Activated gamma-delta T cell treated with anti-CD3 and anti-CD28 coated beads, Interleukin-2, amount 50 U/mL, for 16 hours (primary cell): ENCODE measurements at places on chromosomes 11 and 22.

DNA sequence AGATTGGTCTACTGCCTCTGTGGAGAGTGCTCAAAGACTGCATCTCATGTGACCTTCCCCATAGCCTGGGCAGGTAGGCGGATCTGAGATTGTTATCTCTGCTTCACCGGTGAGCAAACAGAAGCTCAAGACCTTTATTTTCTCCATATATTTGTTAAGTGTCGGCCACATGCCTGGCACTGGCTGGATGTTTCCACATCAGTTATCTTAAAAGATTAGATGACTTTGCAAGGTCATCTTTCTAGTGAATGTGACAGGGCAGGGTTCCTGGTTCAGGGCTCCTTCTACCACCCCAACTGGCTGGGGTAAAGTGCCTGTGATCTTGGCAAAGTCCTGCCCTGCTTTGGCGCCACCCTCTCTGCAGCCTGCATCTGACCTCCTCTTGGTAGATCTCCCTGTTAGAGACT, 125.0 kb downstream of the CCDC81 start:
- DNase-seq: no peak

DNA sequence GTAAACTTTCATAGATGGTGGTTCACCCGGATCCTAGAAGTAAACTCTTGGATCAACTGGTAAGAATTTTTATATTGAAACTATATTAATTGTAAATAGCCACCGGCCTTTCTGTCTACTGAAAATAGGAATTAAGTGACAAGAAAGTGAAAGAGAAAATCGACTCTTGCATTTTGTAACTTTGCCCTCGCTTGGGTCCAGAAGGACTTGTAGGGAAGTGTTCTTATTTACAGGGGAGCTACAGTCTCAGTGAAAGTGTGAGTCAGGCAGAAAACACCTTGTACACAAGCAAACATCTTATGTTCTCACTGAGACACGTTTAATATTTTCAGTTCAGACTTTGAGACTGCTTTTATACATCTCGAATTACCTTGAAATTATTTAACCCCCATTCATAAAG, 238.9 kb downstream of the BLID start:
- no peak for DNase-seq

GRCh38 chr11:98107736-98108135, 913.0 kb upstream of the CNTN5 start:
- no peak for DNase-seq

DNA sequence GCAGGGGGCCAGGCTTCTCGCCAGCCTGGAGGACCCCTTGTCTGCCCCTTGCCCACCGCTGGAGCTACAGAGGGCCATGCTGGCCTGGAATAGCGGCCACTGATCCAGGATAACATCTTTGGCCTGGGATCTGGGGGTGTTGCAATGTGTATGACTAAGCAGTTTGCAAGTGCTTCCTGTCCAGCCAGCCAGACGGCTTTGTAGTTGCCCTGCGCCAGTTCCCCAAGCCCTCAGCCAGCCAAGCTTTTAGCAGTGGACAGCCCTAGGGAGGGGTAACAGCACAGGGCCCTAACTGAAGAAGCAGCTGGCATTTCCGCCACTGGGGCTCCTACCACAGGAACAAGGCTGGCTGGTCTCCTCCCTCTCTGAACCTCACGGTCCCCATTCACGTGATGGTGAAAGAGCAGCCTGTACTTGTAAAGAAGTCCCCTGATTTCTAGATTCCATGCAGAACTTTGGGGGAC, 32.1 kb downstream of the UQCR10 start:
- no peak for DNase-seq

- DNase-seq: no peak
Measured at GRCh38 chr11:81219661-81220060, 1514.0 kb downstream of the FAM181B start.

- DNase-seq: no peak
Measured at GRCh38 chr11:119000906-119001305, 3.0 kb downstream of the CENATAC start.

DNA sequence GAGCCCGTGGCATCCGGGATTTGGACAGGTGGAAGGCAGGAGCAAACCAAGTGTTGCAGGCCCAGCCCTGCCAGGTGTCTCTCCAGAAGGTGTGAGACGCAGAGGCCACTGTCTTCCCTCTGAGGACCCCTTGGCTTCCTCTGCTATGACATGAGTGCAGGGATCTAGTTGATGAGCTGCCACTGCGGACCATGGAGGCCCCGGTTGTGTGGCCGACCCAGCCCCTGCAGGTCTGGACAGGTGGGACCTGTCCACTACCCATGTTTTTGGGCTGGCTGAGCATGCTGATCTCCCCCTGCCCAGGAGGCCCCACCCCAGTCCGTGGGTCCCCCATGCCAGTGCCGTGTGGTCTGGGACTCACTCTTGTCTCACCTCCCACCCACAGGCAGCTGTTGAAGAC, 22.9 kb downstream of the PRR5 start:
- no peak for DNase-seq

- DNase-seq: no peak
Measured at GRCh38 chr11:26332572-26332915, 614 bp downstream of the ANO3 start.

DNA sequence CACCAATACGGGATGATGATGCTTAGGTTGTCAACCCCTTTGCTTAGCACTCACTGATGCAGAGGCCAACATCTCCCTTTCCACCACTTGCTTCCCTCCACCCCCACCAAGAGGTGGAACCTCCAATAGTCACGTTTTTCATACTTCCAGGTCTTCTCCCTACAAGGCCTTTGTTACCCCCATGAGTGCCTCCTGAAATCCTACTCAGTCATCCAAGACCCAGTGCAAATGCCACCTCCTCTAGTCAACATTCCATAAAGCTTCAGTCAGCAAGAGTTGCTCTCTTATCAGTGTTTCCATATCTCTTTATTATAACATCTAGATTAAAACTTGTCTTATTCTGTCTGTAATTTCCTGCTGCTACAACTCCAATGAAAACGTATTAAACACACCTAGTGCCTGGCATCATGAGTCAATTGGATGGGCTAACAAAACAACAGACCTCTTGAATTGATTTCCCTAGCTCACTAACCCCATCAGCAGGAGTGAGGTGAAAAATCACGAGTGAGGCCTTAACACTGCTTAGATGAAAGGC, 370.7 kb upstream of the CCDC90B start:
- no peak for DNase-seq

DNA sequence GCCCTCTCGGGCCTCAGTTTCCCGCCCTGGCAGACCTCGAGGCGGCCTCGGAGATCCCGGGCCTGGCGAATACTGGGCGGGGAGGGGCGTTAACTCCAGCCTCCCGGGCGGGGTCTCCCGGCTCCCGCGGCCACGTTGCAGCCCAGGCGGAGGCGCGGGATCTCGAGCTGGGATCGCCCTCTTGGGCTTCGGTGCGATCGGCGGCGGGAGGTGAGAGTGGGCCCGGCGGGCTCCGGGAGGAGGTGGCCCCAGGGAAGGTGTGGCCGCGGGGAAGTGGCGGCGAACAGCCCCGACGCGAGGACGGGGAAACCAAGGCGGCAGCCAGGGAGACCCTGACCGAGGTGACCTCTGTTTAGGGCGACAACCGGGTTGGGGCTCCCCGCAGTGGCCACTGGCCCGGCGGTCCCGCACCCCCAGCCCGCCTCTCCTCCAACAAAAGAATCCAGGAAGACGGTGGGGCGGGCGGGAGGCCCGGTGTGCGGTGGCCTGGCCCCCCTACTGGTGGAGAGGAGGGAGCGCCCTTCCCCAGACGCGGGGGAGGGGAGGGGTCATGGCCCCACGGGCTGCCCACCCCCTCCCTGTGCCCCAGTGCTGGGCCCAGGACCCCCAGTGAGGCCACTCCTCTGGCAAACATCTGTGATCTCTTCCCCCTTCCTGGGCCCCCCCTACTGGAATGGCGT, at the start of gene PHETA2:
PHETA2 (plus strand) TSS at position 117 of the 680 bp plus-strand sequence. CDS start 3,046 bp downstream, outside the sequence.
- no peak for DNase-seq

DNA sequence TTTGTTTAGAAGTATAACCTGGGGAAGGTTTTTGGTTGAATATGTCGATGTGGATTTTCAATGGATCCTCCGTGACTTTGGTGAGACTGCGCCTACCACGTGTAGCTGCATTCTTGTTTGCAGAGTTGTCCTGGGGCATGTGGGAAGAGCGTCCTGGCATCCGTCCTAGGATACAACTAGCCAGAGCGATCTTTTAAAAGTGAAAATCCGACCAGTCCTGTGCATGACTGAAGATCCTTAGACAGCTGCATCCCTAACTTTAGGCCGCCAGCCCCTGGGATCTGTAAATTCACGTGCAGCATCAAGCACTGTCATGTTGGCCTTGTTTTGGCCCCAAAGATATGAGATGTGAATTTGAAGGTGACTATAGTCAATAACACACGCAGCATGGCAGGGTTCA, 22.4 kb upstream of the THY1 start:
- DNase-seq: no peak

GRCh38 chr11:116539836-116540418, 232.9 kb downstream of the BUD13 start:
- DNase-seq: no peak

- no peak for DNase-seq
Measured at GRCh38 chr11:109486129-109486528, 64.1 kb downstream of the C11orf87 start.

- no peak for DNase-seq
Measured at GRCh38 chr11:27358296-27358695, 4.7 kb downstream of the CCDC34 start.
